ENCODE measurements at places on chromosomes 2 and 18.

GRCh38 chr2:170396799-170397459 lies 219.0 kb downstream of the MYO3B start:
- DNase-seq: no peak

GRCh38 chr2:182870227-182870626 lies 3.8 kb upstream of the FRZB start:
- DNase-seq: no peak

DNA sequence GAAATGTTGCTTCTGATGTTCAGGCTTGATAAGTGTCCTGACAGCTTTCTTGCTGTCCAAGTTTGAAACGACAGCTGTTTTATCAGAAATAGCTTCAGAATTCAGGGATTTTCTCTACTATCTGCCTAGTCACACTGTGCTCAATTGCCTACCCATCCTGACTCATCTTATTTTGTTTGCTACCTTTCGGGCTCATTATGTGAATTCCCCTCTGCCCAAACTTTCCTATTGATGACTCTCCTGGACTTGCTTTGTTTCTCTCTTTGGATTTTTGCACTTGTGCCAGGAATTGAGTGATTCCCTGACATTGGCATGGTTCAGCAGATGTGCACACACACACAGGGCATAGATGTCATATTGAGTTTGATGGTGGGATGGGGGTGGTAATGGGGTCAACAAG lies 1052.6 kb upstream of the PIK3C3 start:
- no peak for DNase-seq

GRCh38 chr2:15939556-15939853 lies 845 bp upstream of the MYCN start:
- no peak for DNase-seq

DNA sequence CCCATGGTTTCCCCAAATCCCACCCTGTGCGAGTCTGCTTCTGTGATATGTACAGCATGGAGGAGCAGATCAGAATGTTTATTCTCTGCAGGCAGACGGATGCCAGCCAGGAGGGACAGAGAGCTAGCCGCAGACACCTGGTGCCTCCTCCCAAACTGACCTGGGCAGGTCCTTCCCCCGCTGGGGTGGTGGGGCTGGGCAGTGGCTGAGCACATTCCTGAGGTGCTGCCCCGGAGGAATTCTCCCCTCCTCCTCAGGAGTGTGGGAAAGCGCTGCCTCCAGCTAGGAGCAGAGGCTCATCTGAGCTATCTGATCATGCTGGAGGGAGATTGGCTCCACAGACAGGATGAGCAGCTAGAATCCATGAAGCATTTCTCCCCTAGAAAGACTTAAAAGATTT lies 21.7 kb downstream of the C2orf92 start:
- no peak for DNase-seq

GRCh38 chr2:179800776-179801175 lies 60.6 kb downstream of the ZNF385B start:
- no peak for DNase-seq

- no peak for DNase-seq
Measured at GRCh38 chr18:63186520-63187222, 132.9 kb downstream of the BCL2 start.

DNA sequence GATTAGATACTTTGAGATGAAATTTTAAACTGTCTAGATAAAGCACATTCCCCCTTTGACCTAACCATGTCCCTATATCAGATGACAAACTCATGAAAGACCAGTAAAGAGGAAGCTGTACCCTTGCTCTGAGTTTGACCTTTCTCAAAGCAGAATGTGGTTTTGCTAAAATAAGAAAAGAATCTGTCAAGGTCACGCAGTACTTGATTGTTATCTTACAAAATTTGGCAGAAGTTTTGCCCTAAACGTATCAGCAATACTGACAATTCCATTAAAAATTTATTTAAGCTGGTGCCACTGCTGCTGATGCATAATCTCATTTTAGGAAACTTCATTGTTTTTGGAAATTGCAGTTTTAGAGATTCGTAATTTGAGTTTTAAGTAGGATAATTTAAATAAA lies 31.2 kb upstream of the GALM start:
- DNase-seq: no peak

GRCh38 chr2:27078267-27079194 lies at the start of gene EMILIN1:
TSS of gene EMILIN1 (plus strand) at chr2:27078615. CDS start at chr2:27079066, 451 bp downstream.
- DNase-seq: peak; percentile 83

- no peak for DNase-seq
Measured at GRCh38 chr18:46401486-46402070, 255.4 kb downstream of the LOXHD1 start.

DNA sequence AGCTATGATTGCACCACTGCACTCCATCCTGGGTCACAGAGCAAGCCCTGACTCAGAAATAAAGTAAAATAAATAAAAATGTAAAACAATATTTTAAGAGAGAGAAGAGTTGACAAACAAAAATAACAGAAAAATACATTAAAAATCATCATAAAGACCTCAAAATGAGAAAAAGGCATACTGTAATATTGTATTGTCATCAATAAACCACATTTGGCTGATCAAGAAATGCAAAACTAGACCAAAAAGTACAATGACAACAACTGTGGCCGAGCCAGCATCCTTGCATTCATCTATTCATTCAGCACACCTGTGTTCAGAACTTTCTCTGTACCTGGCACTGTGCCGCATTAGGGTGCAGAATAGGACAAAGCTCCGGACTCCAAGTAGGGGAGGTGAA lies 121.8 kb downstream of the ALK start:
- DNase-seq: no peak

DNA sequence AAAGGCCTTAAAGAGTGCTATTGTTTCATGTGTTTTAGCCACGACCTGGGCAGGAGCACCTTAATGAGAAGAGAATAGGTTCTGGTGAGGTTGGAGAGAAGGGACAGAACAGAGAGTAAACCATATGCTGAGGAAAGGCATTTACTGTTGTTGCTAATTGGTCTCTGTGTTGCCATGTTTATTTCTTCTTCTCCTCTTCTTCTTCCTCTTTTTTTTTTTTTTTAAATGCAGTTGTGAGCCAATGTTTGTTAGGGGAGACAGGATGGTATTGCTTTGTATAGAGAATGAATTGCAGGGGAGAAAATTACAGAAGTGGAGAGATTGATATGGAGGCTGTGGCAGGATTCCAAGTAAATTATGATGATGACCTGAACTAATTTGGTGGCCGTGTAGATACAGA lies 2.6 kb downstream of the SCN9A start:
- no peak for DNase-seq

DNA sequence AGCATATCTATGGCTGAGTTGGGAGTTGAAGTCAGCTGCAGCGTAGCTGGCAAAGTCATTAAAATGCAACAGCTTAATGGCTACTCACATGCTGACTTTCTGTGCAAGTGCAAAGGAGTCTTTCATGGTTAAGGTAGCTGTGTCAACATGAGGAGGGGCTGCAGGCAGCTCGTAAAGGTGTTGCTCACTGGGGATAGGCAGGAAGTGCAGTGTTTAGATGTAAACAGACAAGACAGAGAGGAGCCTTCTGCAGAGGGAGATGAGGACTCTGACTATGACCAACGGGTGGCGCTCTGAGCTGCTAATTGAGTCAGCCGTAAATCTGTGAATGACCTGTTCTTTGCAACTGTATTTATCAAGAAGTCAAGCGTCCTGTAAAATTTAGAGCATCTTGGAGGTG lies 22.3 kb upstream of the CAVIN2 start:
- DNase-seq: no peak

DNA sequence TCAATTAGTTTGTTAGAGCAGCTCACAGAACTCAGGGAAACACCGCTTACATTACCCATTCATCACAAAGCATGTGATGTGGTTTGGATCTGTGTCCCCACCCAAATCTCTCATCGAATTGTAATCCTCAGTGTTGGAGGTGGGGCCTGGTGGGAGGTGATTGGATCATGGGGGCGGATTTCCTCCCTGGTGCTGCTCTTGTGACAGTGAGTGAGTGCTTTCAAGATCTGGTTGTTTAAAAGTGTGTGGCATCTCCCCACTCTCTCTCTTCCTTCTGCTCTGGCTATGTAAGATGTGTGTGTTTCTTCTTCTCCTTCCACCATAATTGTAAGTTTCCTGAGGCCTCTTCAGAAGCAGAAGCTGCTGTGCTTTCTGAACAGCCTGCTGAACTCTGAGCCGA lies 63.5 kb upstream of the AGPS start:
- DNase-seq: no peak

- peak; percentile 44 for DNase-seq
Measured at GRCh38 chr2:138030459-138030858, 66.2 kb downstream of the HNMT start.

DNA sequence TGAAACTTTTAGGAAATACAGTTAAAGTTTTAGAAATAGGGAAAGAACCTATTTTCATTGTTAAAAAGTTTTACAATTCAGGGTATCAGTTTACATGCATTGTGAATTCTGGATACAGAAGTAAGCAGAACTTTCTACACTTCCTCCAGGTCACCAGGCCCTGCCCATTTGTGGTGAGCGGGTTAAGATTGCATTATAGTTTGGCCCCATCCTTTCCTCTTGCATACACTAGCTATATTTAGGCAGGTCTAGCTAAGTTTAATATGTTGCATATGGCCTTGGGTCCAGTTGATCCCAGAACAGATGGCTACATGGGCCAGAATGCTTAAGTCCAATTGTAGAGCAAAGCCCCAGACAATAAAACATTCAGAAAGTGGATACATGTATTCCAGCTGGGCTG lies 4.8 kb downstream of the VWA3B start:
- DNase-seq: no peak

- no peak for DNase-seq
Measured at GRCh38 chr18:4017480-4017879, 437.6 kb downstream of the DLGAP1 start.

DNA sequence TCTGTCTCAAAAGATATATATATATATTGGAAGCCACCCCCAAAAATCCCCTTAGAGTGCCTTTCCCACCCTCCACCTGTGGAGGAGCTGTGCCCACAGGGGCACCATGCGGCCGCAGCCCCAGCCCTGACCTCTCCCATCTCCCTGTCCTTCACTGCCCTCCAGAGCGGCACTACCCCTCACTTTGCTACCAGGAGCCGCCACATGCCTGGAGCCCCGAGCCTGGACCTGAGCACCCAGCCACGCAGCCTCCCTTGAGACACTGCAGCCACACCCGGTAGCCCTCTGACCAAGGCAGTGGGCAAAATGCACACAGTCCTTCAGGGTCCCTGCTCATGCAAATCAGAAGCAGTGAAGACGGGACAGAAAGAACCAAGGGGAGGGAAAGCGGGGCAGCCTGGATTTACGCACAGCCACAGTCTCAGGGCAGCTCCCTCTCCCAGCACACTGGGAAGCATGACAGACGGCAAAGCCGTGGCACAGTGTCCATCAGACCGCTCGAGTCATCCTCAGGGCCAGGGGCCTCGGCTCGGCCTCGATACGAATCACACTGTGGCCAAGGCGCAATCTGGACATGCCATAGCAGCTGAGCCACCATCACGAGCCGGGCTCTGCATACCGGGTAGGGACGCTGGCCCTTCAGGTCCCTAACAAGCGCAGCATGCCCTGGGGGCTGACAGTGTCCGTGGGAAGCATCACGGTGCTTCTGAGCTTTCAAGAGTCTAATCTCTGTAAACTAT lies 10.1 kb downstream of the HDAC4 start:
- no peak for DNase-seq
